Caco-2 (cell line): ENCODE measurements at places on chromosomes 6 and 20. TPM values are rescaled to one million over a fixed set of nuclear protein-coding genes. Genes with fewer than 3 reads are reported as not detected.

- no peak for DNase-seq
- H3K4me1 ChIP-seq = no peaks in the 10 kb centered on the region
- no peaks in the 10 kb centered on the region for H3K36me3 ChIP-seq
- no peaks in the 10 kb centered on the region for H3K27me3 ChIP-seq
- no peak overlapping the region for H3K4me3 ChIP-seq
Observed at GRCh38 chr20:54227751-54228150, 19.9 kb downstream of the PFDN4 start.

DNA sequence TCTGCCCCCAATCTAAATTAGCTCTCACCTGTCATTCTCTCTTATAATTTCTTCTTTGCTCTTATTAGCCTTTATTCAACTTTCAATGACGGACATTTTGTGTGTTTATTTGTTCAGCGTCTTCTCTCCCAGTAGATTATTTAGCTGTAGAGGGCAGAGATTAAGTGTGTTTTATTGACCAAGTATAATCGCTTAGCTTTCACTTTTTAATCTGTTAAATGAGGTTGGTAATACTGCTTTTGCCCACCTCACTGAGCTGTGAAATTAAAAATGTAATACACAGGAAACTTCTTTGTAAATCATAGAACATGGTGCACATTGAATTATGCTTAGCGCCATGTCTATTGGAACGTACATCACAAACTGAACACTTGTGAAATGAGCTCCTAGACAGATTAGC is 3.5 kb upstream of the CCN6 start:
- H3K4me3 ChIP-seq = no peak overlapping the region
- H3K27me3 ChIP-seq = no peaks in the 10 kb centered on the region
- DNase-seq = no peak

DNA sequence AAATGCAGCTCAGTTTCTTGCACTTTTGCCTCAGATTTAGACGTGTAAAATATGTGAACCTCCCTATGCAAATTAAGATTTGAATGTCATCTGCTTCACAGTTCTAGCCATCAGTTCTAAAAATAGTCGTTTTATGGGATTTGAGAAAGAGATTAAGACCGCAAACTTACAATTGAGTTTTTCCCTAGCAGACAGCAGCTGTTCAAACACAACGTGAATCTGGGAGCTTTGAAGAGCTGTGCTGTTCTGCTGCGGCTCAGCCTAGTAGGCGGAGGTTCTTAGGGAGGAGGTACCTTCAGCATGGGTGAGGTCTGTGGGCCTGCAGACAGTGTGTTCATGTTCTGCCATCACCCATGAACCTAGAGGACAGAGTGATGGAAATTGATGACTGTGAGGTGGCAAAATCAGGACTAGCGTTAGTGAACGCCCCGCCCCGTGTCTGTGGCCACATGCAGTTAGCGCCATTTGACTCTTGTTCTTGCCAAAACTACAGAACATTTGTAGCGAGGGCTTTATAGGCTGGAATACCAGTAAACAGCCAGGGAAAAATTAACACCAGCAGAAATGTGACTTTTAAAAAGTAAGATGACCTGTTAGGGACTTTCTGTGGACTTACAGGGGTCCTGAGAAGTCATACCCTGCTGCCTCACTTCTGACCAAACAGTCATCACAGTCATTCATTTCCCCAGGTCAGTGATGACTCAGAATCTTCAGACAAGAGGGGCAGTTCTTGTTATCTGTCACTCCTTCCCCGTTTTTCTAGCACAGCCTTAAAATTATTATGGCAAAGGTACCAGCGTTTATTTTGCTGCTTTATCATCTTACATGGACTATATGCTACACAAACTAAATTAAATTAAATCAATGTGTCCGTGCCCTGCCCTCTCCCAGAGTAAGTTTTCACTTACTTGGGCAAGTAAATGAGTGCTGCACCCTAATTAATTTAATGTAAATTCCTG is 84.3 kb upstream of the TMEM181 start:
- H3K27me3 ChIP-seq = no peaks in the 10 kb centered on the region
- peaks cover 1% of the 10 kb centered on the region for H3K36me3 ChIP-seq
- peak; percentile 87 for DNase-seq

DNA sequence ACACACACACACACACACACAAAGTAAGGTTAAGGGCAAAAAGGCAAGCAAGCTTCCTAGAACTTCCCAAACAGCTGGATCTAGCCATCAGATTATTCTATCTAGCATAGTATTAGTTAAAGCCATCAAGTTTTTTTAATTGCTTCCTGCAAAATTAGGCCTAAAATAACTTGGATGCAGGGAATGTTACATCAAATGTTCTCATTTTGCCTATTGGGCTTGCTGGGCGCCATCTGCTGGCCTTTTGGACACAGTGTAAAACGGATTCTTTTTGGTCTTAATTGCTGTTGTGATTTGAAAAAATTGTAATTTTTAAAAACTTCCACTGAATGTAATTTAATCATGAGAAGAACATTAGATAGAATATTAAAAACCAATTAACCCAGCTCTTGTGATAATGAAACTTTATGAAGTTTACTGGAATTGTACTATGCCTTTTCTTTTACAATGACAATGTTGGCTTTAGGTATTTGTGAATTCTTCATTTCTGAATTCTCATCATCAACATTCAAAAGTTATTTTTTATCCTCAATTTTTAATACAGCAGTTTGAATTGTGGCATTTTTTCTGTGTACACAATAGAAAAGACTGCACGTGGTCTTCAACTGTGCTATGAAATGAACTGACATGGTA is 6.8 kb downstream of the MKKS start:
- no peak overlapping the region for H3K4me3 ChIP-seq
- H3K4me1 ChIP-seq = peaks cover 17% of the 10 kb centered on the region
- no peak overlapping the region for H3K27ac ChIP-seq
- H3K27me3 ChIP-seq = no peaks in the 10 kb centered on the region

Gene TOX2
- total RNA-seq = not detected in 2 replicates

Gene RCAN2
- total RNA-seq = not detected in 2 replicates

Gene RFX6
- 1.3 and 1.5 TPM in 2 replicates for total RNA-seq
